ENCODE measurements at places on chromosomes 2 and 18.

DNA sequence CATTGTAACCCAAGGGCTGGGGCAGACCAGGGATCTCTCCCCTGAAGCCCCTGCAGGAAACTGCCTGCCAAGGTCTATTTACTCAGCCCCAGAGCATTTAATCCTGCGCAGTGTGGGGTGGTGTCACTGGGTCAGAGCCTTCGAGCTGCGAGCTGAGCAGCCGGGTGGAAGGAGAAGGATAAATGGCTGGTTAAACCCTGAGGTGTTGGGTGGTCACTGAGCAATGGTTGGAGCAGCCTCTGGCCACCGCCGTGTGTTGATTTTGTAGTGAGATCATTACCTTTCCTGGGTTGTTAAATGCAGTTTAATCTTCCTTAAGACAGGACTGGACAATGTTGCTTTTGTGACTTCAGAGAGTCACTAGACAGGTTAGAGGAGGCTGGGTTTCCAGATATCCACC lies 98.1 kb downstream of the SETBP1 start:
- no peak for DNase-seq

- no peak for DNase-seq
These were observed 208.1 kb upstream of the RND3 start for GRCh38 chr2:150695451-150696135.

DNA sequence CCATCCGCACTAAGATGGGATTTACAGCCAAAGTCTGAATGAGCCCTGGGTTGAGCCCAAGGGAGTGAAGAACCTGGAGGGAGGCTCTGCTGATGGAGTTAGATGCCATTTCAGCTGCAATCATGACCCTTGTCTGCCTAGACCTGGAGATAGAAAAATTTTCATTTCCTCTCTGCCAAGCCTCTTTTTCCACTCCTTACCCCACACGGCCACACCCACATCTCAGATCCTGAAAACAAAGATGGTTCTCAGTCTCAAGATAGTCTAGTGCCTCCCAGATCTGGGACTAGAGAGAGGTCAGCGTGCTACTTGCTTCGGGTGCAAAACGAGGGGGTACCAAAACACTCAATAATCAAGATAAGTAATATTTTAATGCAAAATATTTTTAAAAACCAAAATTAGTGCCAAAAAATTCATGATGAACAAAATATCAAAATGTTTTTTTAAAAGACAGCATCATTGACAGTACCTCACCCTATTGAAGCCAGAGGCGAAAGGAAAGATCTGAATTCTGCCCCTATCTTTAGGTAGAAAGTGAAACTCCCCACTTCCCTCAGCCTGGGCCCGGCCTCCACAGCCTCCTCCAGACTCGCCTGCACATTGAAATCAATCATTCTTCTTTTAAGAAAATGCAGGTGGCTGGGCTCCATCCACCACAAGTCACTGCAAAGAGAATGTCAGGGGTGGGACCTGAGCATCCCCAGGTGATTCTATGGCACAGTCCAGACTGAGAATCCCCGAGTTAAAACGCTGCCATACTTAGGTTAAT lies 57.8 kb upstream of the GPR45 start:
- no peak for DNase-seq

DNA sequence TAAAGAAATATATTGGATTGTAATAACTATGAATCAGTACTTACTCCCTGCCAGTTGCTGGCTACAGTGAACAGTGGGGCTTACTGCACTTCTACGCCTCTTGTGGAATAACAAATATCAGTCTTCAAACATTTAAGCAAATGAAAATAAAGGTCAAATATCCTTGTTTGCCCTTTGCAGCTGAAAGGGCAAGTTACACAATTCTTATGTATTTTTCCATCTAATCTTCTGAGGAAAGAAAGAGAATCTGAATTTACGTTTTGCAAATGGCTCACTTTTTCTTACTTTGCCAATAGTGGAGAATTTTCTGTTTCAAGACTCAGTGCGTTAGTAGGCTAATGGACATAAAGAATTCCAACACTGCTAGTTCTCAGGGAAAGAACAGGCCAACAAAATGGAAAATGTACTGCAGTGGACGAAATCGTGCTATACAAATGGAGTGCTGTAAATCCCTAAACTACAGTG lies 157.2 kb upstream of the TMEM200C start:
- no peak for DNase-seq

GRCh38 chr2:46010925-46011490 lies 286.2 kb upstream of the EPAS1 start:
- peak; percentile 58 for DNase-seq

DNA sequence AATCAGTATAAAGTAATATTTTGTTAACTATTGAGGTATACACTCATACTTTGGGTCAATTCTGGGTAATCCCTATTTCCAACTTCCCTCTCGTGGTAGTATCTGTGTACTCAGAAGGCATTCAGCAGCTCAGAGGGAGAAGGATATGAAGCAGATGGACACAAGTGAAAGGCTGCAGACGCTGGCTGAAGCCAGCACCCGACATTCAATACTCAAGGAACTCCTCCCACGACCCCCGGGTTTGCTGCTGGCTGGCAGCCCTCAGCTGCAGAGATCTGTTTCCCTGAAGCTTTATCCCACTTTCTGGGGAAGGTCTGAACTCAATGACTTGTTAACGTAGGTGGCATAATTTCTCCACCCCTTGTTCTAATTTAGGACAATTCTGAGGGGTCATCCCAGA lies 847.3 kb upstream of the SOX11 start:
- no peak for DNase-seq

GRCh38 chr2:132276571-132276981 lies 114.8 kb upstream of the ANKRD30BL start:
- DNase-seq: no peak

DNA sequence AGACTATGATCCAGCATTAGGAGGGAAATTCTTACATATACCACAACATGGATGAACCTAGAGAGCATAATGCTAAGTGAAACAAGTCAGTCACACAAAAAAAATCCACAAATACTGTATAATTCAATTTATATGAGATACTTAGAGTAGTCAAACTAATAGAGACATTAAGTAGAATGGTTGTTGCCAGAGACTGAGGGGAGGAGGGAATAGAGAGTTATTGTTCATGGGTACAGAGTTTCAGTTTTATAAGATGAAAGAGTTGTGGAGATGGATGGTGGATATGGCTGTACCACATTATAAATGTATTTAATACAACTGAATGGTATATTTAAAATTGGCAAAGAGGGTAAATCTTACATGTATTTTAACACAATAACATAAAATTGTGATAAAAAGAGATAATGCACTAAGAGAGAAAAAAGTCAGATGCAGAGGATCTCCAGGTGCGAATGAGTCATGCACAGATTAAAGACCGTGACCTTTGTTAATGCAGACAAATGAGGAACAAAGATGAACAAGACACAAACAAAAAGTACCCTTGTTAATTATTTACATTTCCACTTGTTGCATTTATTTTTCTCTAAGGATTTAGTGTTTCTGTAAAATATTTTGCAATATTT lies 541.7 kb upstream of the MEX3C start:
- no peak for DNase-seq

DNA sequence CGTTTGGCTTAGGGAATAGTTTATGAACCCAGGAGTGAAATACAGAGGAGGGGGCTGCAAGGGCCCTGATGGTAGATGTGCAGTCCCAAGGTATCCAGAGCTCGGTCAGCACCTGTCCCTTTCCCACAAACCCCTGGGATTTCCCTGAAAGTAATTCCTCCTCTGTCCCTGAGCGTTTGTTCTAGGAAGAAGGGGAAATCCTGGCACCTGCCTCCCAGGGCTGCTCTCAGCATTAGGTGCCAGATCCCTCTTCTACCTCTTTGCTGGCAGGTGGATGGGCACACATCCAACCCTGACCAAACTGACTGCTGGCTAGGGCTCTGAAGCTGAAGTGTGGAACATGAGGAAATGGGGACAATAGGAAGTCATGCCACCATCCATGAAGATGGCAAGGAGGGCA lies 824.0 kb downstream of the SLC4A3 start:
- DNase-seq: no peak

DNA sequence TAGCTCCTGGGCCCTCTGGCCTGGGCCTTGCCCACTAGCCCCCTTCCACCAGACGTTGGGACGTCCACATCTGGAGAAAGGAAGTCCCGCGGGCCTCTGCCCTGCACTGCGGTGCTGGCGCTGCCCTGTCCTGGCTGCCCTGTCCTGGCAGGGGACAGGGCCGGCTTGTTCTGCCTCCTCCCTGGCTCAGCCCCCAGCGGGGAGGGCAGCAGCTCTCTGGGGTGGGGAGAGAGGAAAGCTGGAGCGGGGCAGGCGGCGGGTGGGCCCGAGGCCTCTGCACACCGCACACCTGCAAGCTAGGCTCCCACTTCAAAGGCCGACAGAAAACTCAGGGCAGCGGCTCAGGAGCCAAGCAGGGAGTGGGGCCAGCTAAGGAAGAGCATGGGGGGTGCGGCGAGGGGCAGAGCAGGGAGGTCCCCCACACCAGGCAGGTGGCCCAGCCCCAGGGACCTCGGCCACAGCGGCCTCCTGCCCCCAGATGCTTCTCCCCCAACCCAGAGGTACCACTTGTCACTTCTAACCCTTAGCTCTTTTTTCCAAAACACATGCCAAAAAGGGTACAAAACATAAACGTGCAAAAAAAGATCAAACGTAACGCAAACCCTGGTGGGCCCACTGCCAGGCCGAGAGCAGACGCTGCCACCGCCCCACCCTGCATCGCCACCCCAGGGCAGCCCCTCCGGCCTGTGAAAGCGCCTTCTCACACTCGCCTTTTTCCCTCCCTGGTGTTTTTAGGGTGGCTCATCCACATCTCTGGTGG lies 13.5 kb downstream of the SNED1 start:
- no peak for DNase-seq

DNA sequence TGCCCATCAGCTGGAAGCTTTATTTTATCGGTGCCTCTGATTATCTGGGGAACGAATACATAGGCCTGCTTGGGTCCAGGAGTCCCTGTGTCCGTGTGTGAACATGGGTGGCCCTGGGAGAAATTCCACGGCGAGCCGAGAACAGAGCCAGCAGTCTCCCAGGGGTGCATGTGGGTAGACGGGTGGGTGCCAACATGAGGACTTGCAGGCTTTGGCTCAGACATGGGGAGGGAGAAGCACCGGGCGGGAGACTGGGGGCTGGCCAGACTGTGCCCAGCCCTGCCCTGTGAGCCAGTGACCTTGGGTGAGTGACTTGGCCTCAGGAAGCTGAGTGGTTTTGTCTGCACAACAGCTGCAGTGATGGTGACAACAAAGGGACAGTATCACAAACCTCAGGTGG lies 44.2 kb upstream of the SALL3 start:
- DNase-seq: no peak

DNA sequence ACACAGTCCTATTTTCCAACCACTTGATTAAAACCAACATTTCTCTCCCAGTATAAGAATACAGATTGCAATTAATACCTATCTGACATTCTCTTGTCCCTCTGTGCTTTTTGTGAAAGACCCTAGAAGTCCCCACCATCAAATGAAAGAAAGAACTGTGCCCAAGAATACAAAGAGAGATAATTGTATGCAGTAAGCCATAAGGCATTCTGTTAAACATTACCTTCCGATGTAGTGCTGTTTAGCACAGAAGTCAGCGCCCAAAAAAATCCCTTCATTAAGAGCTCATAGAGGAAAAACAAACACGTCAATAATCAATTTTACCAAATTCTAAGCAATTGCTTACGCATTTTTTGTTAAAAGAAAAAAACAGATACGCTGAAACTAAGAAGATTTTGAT lies 41.1 kb downstream of the ZNF516 start:
- DNase-seq: no peak

GRCh38 chr2:60215386-60215901 lies 338.0 kb downstream of the BCL11A start:
- no peak for DNase-seq

- DNase-seq: no peak
These were observed 168.7 kb upstream of the FN1 start for GRCh38 chr2:215604606-215605005.

DNA sequence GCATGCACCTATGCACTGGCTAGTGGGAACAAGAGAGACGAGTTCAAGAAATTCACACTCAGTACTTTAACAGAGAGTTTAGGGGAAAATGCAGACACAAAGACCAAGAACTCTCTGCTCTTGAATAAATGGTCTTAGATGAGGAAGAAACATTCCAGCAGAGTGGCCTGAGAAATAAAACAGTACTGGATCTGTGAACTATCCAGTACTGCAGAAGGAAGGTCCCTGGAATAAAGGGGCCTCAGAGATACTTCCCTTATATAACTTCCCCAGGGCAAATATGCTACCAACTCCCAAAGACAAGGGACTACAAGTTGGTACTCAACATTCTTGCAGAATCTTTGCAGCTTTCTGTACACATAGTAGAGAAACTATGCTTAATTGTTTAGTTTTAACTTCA lies 70.9 kb upstream of the ARL5A start:
- no peak for DNase-seq

DNA sequence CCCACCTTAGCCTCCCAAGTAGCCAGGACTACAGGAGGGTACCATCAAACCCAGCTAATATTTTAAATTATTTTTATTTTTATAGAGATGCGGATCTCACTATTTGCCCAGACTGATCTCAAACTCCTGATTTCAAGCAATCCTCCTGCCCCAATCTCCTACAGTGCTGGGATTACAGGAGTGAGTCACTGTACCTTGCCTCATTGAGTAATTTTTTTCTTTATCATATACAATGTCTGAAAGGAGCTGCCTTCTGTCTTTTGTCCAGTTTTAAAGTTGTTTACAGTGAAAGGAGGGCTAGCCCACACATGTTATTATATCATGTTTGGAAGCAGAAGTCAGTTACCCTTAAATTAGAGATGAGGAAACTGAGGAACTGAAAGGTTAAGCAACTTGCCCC lies 32.5 kb downstream of the PRKRA start:
- no peak for DNase-seq

DNA sequence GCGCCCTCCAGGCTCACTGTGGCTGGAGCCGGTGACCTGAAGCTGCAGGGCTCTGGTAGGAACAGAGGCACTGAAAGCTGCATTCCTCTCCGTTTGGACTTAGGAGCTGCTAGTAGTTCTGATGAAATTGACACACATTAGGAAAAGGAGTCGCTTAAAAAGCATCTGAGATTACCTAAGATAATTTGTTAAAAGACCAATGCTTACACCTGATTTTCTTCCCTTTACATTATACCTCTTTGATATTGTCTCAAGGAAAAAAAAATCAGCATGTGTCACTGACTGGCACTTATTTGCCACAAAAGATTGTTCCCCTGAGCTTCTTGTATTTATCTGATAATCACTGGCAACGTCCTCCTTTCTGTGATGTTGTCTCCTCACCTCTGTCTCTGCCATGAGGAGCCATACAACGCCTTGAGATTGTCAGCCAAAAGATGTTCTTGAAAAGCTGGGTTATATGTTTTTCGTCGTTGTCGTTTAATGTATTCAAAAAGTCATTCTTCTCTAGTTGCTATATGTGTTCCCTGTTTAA lies 618 bp upstream of the CHN1 start:
- DNase-seq: no peak

GRCh38 chr2:241575624-241576292 lies 17.2 kb downstream of the BOK start:
- DNase-seq: no peak

GRCh38 chr2:39121523-39122063 lies 742 bp upstream of the SOS1 start:
- no peak for DNase-seq

- DNase-seq: no peak
These were observed 15.0 kb downstream of the SMAD4 start for GRCh38 chr18:51044928-51045585.

Data from kidney glomerular epithelial cell (primary cell).